Muscle of leg (tissue), 16 donors: ENCODE measurements at places on chromosomes 7 and 10. TPM values are rescaled to one million over a fixed set of nuclear protein-coding genes. Genes with fewer than 3 reads are reported as not detected.

DNA sequence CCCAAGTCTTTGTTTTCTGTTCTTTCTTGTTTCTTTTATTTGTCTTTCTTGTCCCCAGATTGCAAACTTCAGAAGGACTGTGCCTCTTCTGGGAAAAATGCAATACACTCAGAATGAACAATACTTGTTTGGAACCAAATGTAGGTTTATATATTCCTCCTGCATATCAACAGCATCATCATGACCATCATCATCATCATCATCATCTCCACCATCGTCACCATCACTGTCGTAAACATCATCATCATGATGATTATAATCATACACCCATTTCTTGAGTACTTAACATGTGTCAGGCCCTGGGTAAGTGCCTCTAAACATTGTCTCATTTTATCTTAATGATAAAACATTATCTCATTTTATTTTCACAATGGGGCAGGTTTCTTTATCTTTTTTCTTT, 476.8 kb downstream of the CCSER2 start:
- no peaks in the 10 kb centered on the region for H3K4me1 ChIP-seq
- no peak overlapping the region for H3K4me3 ChIP-seq
- DNase-seq, result no peak
- H3K27ac ChIP-seq, result no peak overlapping the region

GRCh38 chr7:94874036-94874785, 33.2 kb upstream of the PPP1R9A start:
- no peaks in the 10 kb centered on the region for H3K4me1 ChIP-seq
- no peaks in the 10 kb centered on the region for H3K36me3 ChIP-seq
- no peak overlapping the region for H3K4me3 ChIP-seq
- DNase-seq, result no peak

DNA sequence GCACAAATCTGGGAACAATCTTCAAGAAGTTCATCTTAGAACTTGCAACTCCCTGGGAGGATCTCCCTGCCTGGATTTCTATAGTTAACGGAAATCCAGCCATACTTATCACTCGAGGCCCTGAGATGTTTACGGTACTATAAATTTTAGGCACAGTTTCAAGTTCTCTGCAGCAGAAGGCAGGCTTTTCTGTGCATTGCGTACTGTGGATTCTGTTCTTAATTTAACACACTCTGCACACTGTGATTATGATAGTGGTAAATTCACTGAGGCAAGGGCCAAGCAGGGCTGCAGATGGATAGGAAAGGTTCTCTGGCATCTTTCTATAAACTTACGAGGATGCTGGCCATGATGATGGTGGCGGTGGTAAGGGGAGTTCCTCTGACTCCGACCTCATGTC, 10.6 kb downstream of the INHBA start:
- DNase-seq, result peak; percentile 59
- peaks cover 11% of the 10 kb centered on the region for H3K4me1 ChIP-seq
- peaks cover 6% of the 10 kb centered on the region for H3K36me3 ChIP-seq
- no peaks in the 10 kb centered on the region for H3K27me3 ChIP-seq

DNA sequence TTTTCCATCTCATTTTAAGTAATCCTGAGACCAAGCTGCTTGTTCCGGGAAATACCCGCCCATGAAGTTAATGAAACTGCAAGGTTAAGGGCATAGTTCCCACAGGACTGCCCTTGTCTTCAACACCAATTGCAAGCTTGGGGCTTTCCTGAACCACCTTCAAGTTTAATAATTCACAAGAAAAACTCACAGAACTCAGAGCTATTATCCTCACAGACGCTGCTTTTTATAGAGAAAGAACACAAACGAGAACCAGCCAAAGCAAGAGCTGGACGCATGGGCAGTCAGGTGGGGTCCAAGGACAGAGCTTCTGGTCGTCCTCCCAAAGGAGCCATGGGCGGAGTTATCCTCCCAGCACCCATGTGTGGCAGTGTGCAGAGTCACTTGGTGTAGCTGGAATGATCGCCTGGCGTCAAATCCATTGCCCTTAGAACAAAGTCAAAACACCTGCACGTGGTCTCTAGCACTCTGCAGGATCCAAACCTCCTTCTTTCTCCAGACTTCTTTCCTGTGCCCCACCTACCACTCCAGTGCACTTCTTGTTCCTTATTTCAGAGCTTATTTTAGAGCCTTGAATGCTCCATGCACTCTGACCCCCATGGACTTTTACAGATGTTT, 56.7 kb downstream of the SNX10 start:
- H3K27me3 ChIP-seq, result no peaks in the 10 kb centered on the region
- H3K36me3 ChIP-seq, result no peaks in the 10 kb centered on the region
- no peak overlapping the region for H3K27ac ChIP-seq
- H3K4me3 ChIP-seq, result no peak overlapping the region
- no peaks in the 10 kb centered on the region for H3K4me1 ChIP-seq
- peak; percentile 21 for DNase-seq

GRCh38 chr10:88838766-88839350, 12.8 kb downstream of the ANKRD22 start:
- no peaks in the 10 kb centered on the region for H3K4me1 ChIP-seq
- H3K36me3 ChIP-seq, result no peaks in the 10 kb centered on the region
- no peaks in the 10 kb centered on the region for H3K27me3 ChIP-seq

DNA sequence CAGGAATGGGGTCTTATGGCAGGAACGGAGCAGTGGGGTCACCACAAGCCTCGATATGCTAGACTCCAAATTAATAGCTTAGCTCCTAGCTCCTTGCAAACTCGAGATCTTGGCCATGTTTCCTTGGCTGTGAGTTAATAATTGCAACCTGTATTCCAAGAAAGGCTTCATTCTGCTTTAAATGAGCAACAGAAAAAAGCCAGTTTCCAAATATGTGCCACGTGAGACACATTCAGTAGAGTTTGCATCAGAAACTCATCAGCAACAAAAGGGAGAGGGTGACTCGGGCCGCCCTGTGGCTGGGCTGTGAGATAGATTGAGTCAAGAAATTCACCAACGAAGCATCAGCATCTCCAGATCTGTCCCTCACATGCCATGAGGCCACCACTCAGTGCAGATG, 112.0 kb downstream of the NPTX2 start:
- H3K27ac ChIP-seq, result no peak overlapping the region
- no peak overlapping the region for H3K4me3 ChIP-seq
- H3K36me3 ChIP-seq, result no peaks in the 10 kb centered on the region
- H3K4me1 ChIP-seq, result no peaks in the 10 kb centered on the region

DNA sequence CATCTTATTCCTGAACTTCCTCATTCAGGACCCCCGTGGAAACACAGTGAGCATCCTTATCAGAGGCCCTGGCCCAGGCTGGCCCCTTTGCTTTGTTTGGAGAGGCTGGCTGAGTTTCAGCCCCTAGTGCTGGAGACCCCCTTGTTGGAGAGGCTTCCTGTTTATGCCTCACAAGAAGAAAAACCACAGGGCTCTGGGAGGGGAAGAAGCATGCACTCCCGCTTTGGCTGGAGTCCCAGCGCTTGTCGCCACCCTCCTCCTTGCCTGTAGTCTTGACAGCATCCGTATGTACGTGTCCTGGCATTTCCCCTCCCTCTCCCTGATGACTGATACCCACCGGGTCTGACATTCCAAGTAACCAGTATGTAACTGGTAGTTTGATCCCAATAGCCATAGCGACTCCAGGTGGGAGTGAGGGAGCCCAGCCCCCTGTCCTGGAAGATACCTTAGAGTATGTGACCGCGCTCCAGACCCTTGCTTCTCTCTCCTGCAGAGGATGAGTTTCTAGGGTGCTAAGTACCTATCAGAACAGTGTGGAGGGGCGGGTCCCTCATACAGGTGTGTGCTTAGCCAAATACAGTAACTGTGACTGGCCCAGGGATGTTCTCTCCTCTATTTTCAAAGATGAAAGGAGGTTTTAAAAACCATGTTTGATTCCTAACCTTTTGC, 6.9 kb upstream of the ATP6V0E2 start:
- H3K4me1 ChIP-seq, result peaks cover 3% of the 10 kb centered on the region
- no peak for DNase-seq
- no peak overlapping the region for H3K27ac ChIP-seq
- no peak overlapping the region for H3K4me3 ChIP-seq

DNA sequence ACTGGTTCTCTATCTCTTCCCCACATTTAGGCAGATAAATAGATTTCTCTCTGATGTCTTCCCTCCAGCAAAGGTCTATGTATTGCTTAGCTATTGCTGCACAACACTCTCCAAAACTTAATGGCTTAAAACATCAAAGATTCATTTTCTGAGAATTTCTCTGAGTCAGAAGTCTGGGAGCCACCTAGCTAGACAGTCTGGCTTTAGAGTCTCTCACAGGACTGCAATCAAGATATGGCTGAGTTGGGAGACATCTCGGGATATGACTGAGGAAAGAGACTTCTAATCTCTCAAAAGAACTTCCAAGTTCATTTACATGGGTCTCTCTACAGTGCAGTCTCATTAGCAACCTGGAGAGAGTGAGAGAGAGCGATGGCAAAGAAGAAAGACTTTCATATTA, 553.6 kb upstream of the GHITM start:
- no peak overlapping the region for H3K27ac ChIP-seq
- no peak overlapping the region for H3K4me3 ChIP-seq
- H3K27me3 ChIP-seq, result no peaks in the 10 kb centered on the region
- H3K36me3 ChIP-seq, result no peaks in the 10 kb centered on the region
- no peaks in the 10 kb centered on the region for H3K4me1 ChIP-seq
- DNase-seq, result no peak

DNA sequence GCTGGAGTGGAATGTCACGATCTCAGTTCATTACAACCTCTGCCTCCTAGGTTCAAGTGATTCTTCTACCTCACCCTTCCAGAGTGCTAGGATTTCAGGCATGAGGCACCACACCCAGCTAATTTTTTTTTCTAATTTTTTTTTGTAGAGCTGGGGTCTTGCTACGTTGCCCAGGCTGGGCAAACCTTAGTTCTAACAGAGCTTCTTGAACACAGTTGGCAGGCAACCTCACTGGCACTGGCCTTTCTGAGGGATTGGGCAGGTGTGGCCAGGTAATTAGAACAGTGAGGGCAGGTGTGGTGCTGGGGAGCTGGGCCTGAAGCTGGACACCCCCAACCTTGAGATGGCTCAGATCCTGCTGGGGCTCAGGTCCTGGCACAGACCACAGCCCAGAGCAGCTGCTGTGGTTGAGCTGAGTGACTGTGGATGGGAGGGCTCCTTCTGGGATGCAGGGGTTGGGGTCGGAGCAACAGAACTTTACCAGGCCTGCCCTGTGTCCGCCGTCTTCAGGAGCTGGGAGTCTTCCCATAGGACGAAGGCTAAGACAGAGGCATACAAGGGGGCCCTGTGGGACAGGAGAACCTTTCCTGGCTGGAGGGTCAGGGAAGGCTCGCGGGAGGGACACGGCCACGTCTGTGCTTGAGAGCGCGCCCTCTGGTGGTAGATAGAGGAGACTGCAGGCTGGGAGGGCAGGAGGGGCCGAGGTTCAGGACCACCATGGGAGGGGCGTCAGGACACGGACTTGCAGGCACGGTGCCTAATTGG, 48.2 kb downstream of the COL26A1 start:
- no peaks in the 10 kb centered on the region for H3K27me3 ChIP-seq
- peaks cover 13% of the 10 kb centered on the region for H3K4me1 ChIP-seq
- no peaks in the 10 kb centered on the region for H3K36me3 ChIP-seq
- peak; percentile 31 for DNase-seq
- no peak overlapping the region for H3K27ac ChIP-seq
- no peak overlapping the region for H3K4me3 ChIP-seq

GRCh38 chr7:504221-505111, 15.2 kb downstream of the PDGFA start:
- no peak for DNase-seq
- no peak overlapping the region for H3K27ac ChIP-seq
- no peaks in the 10 kb centered on the region for H3K27me3 ChIP-seq
- H3K4me1 ChIP-seq, result peaks cover 22% of the 10 kb centered on the region
- H3K36me3 ChIP-seq, result peaks cover 64% of the 10 kb centered on the region

DNA sequence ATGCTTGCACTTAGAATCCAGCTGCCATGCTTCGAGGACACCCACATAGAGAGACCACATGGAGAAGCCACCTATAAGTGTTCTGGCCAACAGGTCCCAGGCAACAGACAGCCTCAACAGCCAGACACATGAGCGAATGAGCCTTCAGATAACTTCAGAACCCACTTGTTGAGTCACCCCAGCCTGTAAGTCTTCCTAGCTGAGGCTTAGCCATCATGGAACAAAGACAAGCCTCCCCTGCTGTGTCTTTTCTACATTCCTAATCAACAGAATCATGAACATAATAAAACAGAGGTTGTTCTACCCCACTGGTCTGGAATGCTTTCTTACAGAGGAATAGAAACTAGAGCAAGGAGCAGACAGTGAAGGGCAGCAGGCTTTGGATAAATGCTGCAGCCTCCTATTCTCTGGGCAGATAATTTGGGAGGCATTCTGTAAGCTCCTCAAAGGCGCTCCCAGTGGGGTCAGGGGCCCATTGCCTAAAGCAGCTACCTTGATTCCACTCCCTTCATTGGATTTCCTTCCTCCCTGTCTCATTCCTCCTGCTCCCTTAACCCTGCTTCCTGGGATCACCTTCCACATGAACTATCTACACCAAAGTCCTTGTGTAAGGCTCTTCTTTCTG, 4.6 kb downstream of the TLL2 start:
- H3K4me1 ChIP-seq, result peaks cover 22% of the 10 kb centered on the region
- peaks cover 34% of the 10 kb centered on the region for H3K27me3 ChIP-seq
- DNase-seq, result no peak

DNA sequence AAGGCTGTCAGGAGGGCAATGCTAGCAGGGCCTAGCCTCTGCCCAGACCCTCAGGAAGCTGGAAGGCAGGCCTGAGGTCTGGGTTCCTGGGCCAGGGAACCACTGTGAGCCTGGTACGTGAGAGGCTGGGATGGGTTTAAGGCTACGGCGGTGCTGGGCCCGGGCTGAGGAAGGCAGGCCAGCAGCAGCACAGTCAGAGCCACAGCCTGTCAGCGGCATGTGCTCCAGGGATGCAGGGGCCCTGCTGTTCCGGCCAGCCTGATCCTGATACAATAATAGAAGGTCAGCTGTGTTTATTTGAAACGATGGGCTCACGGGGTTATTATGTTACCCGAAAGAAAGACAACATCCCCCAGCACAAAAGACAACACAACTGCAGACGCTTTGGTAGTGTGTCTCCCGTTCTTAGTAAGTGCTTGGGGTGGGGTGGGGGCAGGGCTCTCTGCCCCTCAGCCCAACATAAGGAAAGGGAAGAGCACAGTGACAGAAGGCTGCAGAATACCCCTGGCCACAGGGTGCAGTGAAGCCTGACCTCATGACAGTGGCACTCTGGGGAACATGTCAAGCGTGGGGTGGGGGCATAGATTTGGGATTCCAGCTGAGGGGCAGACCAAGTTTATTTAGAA, 95.0 kb downstream of the COL13A1 start:
- peak overlapping the region; percentile 82 for H3K27ac ChIP-seq
- H3K4me3 ChIP-seq, result no peak overlapping the region
- no peak for DNase-seq
- no peaks in the 10 kb centered on the region for H3K36me3 ChIP-seq

- H3K27ac ChIP-seq, result no peak overlapping the region
- H3K36me3 ChIP-seq, result no peaks in the 10 kb centered on the region
- no peak overlapping the region for H3K4me3 ChIP-seq
Measured at GRCh38 chr10:124068929-124069328, 24.5 kb downstream of the CHST15 start.

The PCLO gene
- 0.59 TPM for polyA plus RNA-seq

The OR9A2 gene
- polyA plus RNA-seq, result not detected

The EPDR1 gene
- polyA plus RNA-seq, result 99.0 TPM

The CALCR gene
- 9.8 TPM for polyA plus RNA-seq

The NEUROG3 gene
- not detected for polyA plus RNA-seq

The CHN2 gene
- 16.1 TPM for polyA plus RNA-seq
